Cortex of kidney (tissue), 1 donor: ENCODE measurements at places on chromosomes 4 and X.

DNA sequence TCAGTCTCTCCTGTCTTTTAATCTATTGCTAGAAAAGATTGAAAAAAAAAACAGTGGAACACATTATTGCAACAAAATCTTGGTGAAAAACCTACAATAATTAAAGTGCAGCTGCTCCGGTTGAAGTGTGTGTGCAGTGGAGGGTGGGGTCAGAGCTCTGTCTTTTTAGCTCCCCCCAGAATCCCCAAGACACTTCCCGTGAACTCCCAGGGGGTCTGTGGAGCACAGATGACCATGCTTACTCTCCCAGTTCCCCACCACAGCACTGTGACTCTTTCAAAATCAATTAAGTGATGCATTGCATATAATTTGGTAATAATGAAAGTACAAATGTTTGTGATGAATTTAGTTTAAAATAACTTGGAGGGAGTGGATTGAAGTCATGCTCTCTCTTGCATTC lies 15.7 kb upstream of the SLC10A4 start:
- no peak for DNase-seq

- DNase-seq = no peak
Observed at GRCh38 chrX:136768469-136769084, 12.2 kb downstream of the ARHGEF6 start.

- DNase-seq = no peak
Observed at GRCh38 chr4:123706973-123707372, 310.4 kb downstream of the SPRY1 start.

GRCh38 chrX:129093706-129094105 lies 429.6 kb downstream of the SMARCA1 start:
- DNase-seq = no peak

DNA sequence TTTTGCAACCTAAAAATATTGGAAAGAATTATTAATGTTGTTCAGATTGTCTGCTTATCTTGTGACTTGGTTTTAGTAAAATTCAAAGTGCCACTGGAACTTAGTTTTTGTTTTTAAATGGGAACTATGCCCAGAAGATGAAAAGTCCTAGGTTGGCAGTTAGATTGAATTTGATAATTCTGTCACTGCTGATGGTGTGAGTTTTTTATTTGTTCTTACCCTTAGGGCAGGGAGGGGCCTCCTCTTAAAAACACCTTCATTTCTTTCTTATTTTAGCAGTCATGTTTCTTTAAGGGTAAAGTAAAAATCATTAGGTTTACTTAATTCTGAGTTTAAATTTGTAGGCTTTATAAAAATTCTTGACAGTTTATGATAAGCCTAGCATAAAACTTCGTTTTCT lies 80.6 kb downstream of the AFF1 start:
- DNase-seq = no peak

GRCh38 chr4:122906859-122907305 lies 15.5 kb downstream of the NUDT6 start:
- no peak for DNase-seq

DNA sequence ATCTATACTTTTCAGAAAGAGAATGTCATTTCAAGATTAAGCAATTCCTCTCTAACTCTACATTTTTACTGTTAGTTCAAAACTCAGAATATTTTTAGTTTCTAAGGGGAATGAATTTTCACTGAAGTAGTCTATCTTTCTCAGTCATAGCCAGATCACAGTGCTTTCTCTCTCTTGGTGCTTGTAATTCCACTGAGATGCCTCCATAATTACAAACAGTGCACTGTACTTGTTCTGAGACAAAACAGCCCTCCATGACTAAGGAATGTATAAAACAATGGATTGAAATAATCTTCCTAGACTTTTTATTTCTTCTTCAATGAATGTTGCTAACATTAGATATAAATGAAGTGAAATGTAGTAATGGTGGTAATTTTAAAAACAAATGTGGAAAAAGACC lies 603.2 kb upstream of the FAM241A start:
- no peak for DNase-seq

- no peak for DNase-seq
Observed at GRCh38 chrX:20317873-20318272, 51.2 kb upstream of the RPS6KA3 start.

GRCh38 chr4:53208753-53209152 lies 157.1 kb downstream of the SCFD2 start:
- DNase-seq = no peak

GRCh38 chr4:42280327-42281095 lies 116.8 kb upstream of the SHISA3 start:
- DNase-seq = no peak

GRCh38 chr4:1727117-1728031 lies 6.1 kb downstream of the TACC3 start:
- no peak for DNase-seq

DNA sequence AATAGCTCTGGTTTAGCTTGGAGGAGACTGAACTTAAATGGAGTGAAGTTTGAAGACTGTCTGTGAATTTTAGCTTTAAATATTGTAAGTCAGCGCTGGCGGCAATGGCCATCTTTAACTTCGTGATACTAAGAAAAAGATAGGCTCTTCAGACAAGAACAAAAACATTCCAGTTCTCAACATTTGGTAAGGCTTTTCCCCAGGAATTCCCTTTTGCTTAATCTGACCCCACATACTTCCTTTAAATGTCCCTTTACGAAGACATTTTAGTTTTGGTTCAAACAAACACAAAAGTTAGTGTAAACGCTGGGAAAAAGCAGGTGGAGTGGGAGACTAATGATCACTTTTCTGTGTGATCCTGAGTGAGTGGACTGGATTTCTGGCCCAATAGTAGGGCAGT lies 106.2 kb downstream of the MAML3 start:
- no peak for DNase-seq

DNA sequence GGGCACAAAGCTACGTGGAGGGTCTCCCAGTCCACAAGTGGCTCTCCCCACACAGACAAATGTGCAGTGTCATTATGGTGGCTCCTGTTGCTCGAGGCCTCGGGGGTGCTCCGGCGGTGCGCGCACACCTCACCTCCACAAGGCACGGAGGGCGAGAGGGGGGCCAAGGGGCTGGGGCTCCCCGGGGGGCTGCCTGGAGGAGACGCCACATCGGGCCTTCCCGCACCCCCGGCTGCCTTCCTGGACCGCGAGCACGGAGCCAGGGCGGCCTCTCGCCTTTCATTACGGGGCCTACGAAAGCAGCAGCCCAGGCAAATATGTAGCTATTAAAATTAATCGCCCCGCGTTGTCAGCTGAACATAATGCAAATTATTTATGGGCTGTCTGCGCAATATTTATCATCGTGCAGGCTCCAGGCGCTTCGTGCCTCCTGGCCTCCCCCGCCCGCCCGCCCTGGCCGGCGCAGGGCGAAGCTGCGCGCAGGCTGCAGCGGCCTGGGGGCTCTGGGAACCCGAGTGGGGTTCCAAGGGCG lies 70.8 kb upstream of the BCOR start:
- DNase-seq = no peak

DNA sequence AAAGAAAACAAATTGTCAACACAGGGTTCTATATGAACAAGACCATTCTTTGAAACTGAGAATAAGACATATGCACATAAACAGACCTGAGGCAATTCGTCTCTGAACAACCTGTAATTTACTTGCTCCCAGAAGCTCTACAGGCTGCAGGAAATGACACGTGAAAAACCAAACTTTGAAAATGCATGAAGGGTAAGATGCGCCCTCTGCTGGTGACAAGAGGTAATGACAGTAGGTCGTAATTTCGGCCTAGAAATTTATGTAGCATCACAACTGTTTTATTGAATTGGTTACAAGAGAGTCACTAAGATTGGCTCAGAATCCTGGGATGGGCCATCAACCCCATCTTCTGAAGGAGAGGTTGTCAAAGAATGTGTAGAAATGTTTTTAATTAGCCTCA lies 276.5 kb downstream of the PPP4R3C start:
- DNase-seq = no peak

GRCh38 chr4:17077105-17077504 lies 178.7 kb upstream of the LDB2 start:
- DNase-seq = no peak

DNA sequence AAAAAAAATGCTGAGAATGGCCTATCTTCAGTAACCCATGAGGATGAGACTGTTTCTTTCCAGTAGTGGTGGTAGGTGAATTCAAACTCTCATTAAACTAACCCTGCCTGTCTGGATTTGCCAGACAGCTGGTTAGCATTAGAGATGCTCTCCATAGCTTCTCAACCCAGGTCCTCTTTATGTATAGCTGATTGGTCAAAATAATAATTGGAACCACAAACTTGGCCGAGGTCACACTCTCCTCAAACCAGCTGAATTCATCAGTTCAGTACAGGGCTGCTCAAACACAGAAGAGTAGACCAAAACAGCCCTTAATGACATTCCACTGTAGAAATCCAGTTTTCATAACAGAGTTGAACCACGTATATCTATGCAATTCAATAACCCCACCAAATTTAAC lies 85.3 kb downstream of the HCCS start:
- DNase-seq = no peak

GRCh38 chrX:112851806-112852205 lies 11.2 kb upstream of the AMOT start:
- no peak for DNase-seq

DNA sequence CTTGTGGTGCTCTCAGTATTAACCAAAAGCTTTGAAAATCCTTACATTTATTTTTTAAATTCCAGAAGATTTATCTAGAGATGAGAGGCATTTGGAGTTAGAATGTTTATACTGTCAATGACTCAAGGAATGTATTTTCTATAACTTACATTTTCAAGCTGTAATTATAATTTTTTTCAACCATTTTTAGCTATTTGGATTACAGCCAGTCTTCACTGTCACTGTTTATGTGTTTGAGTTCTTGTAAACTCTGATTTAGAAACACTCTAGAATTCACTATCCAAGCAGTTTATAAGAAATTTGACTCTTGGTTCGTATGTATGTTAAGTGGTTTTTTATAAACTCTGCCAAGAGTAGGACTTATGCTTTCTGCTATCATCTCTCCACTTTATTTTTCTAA lies 36.7 kb upstream of the GUCY1A1 start:
- no peak for DNase-seq

- DNase-seq = no peak
Observed at GRCh38 chrX:29488919-29489318, 726.4 kb upstream of the MAGEB2 start.

GRCh38 chr4:142824368-142824767 lies 21.7 kb downstream of the INPP4B start:
- DNase-seq = no peak

GRCh38 chr4:84258905-84259830 lies 239.9 kb downstream of the NKX6-1 start:
- no peak for DNase-seq

DNA sequence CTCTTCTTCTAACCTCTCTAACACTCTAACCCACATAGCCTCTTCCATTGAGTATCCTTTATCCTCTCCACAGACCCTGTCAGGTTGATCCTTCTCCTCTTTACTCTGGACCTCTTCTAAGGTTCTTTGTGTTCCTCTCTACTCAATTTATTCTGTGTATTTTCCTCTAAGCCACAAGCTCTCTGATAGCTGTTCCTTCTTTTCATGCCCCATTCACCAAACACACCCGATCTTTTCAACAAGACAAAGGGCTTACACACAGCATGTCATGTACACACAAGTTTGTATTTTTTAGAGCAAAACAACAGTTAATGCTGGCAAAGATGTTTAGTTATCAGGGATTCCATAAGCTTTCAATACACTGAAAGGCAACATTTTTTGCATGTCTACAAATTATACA lies 1.9 kb downstream of the SPIN2B start:
- no peak for DNase-seq

DNA sequence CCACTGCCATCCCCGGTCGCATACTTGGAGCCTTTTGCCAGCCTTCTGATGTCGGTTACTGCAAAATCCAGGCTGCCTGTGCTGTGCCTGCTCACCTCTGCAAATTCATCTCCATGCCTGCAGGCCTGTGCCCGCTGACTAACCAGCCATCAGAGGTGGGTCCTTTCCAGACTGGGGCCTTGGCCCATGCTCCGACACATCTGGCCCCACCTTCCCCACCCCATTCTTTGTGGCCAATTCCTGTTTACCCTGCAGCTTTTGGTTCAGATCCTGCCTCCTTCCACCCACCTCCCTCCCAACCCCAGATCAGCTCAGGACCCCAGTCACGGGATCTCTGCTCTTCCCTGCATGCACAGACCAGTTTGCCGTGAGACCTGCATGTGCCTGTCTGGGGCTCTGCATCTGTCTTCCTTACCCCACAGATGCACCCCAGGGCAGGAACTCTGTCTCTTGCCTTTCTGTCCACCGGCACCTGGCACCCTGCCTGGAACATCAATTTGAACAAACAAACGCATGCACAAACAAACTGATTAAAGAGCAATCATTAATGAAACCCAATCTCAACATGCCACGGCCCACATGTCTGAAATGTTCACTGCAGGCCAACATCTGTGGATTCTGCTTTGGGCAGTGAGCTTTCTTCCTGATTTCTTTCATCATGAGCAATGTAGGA lies 112.8 kb upstream of the PSAPL1 start:
- no peak for DNase-seq

GRCh38 chrX:119783026-119783425 lies 8.4 kb downstream of the RPL39 start:
- no peak for DNase-seq

DNA sequence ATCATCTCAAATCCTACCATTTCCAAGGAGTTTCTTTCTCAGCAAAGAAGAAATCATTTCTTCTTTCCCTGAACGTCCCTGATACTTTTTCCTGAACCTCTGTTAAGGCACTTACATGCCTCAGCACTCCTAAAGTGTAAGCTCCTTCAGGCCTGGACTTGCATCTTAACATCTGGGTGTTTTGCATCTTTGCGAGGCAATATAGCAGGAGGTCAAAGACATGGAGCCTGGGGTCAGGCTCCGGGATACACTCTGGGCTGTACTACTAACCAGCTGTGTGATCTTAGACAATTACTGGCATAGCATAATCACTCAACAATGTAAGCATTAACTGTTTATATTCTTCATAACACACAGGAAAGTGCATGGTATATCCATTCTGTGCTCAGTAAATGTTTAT lies 275.5 kb upstream of the BOD1L1 start:
- no peak for DNase-seq

- DNase-seq = no peak
Observed at GRCh38 chr4:123978637-123979036, 582.0 kb downstream of the SPRY1 start.

GRCh38 chr4:170671171-170671570 lies 581.4 kb upstream of the AADAT start:
- no peak for DNase-seq

GRCh38 chr4:173835903-173836302 lies 305.9 kb upstream of the HAND2 start:
- no peak for DNase-seq

GRCh38 chr4:105369988-105370387 lies 103.9 kb downstream of the PPA2 start:
- DNase-seq = no peak

- DNase-seq = no peak
Observed at GRCh38 chrX:69050051-69050765, 115.0 kb downstream of the PJA1 start.

- DNase-seq = no peak
Observed at GRCh38 chr4:189046642-189047041, 894.0 kb upstream of the FRG1 start.
